ENCODE measurements at places on chromosomes 6 and 20.

DNA sequence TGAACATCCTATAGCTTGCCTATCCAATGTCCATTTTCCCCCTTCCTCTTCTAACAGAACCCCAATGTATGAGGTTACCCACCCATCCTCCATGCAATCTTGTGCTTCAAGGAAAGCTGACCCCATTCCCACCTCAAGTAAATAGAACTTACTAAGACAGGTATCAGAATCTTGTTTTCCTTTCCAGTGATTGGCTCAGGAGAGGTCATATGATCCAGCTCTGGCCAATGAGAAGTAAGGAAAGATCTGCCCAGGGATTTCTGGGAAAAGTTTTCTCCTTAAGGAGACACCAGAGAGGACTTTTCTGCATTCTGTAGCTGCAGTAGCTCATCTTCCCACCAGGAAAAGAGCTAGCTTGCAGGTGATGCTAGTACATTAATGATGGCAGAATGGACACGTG lies 341.8 kb upstream of the ZFP64 start:
- DNase-seq, result no peak

DNA sequence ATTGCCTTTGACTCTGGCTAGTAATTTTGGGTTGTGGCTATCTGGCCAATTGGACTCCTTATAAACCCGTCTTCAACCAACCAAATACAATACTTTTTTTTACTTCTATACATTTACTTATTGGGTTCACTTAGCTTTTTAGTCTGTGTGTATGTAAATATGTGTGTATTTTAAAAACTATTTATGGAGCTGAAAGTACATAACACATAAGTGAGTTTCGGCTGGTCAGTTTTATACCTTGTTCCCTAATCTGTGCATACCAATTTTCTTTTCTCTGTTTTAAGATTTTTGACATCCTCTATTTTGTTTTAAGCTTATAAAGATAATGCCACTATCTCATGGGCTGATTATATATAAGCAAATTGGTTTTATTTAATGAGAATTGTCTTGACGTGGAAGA lies 129.5 kb downstream of the LRRC1 start:
- no peak for DNase-seq

GRCh38 chr6:143286251-143286795 lies 164.2 kb downstream of the ADAT2 start:
- DNase-seq, result no peak

DNA sequence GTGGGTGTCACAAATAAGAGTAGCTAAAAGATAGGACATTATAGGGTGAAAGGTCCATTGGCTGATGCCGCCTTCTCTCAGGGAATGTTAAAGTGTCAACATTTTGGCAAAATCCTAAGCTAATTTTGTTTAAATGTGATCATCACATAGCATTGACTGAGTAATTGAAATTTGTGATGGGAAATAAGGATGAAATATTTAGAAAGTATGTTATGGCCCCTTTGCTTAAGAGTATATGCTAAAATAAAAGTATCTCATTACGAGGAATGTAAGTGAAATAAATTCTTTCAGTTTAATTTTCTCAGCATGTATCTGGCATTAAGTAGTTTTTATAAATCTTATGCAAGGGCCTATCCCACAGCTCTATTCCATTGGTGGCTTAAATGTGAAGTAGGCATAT lies 229.2 kb downstream of the PRL start:
- no peak for DNase-seq

GRCh38 chr20:35347011-35347410 lies 54.8 kb upstream of the FAM83C start:
- DNase-seq, result no peak

- no peak for DNase-seq
Observed at GRCh38 chr6:105936972-105937371, 149.2 kb upstream of the PRDM1 start.

GRCh38 chr20:52731093-52731492 lies 241.1 kb upstream of the TSHZ2 start:
- no peak for DNase-seq

DNA sequence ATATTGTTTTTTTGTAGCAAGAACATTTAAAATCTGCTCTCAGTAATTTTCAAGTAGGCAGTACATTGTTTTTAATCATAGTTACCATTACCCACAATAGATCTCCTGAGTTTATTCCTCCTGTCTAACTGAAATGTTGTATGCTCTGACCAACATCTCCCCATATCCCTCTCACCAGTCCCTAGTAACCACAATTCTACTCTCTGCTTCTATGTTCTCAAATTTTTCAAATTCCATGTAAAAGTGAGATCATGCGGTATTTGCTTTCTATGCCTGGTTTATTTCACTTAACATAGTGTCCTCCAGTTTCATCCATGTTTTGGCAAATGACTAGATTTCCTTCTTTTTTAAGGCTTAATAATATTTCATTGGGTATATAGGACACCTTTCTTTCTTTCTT lies 300.5 kb downstream of the KCNQ5 start:
- no peak for DNase-seq

DNA sequence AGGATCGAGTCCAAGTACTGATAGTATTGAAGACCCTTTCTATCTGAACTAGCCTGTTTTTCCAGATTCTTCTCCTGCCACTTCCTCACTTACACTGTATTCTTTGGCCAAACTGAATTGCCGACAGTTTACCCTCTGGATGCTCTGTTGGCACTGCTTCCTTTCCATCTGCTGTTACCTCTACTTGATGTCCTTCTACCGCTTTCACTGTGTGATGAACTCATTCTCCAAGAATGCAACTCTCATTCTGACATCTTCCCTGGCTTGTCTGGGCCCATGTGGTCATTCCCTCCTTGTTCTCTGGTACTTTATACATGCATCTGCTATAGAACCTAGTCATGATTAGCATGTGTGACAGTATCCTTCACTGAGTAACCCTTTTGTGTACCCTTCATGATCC lies 16.3 kb downstream of the RPRD1B start:
- no peak for DNase-seq

- DNase-seq, result no peak
Observed at GRCh38 chr6:17358515-17358914, 34.9 kb upstream of the CAP2 start.

DNA sequence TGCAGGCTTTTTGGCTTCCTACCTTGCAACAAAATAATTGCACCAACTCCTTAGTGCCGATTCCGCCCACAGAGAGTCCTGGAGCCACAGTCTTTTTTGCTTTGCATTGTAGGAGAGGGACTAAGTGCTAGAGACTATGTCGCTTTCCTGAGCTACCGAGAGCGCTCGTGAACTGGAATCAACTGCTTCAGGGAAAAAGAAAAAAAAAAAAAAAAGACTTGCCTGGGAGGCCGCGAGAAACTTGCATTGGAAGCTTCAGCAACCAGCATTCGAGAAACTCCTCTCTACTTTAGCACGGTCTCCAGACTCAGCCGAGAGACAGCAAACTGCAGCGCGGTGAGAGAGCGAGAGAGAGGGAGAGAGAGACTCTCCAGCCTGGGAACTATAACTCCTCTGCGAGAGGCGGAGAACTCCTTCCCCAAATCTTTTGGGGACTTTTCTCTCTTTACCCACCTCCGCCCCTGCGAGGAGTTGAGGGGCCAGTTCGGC lies 420 bp downstream of the SOX4 start:
- no peak for DNase-seq

DNA sequence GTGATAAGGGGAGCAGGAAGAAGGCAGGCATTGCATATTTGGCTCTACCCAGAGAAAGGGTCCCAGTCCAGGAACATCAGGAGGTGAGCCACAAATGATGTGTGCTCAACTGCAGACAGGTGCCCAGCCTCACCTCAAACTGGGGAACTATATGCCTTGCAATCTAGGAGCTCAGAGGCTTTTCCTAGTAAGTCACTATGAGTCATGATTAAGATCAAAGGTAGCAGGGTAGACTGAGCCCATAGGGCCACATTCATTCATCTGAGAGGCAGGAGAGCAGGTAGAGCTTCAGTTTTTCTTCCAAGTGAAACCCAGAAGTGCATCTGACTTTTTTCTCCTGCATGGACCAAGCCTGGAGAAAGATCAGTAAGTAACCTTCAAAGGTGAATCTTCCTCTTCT lies 31.3 kb downstream of the MARCKS start:
- DNase-seq, result no peak

- no peak for DNase-seq
Observed at GRCh38 chr6:14276071-14276470, 158.5 kb downstream of the CD83 start.

DNA sequence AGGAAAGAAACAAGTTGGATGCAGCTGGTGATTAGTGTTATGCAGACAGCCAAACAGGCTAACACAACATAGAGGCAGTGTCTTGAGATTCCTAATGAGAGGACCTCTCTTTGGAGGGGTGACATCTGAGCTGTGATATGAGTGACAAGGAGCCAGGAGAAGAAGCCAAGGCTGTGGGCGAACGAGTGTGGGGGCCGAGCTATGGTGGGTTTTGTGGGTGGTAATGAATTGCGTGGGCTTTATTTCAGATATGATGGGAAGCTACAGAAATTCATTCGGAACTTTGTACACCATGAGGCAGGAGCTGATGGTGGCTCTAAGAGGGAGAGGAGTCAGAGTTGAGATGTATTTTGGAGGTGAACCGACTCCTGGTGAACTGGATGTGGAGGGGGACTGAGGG lies 250.8 kb upstream of the RNF24 start:
- no peak for DNase-seq

DNA sequence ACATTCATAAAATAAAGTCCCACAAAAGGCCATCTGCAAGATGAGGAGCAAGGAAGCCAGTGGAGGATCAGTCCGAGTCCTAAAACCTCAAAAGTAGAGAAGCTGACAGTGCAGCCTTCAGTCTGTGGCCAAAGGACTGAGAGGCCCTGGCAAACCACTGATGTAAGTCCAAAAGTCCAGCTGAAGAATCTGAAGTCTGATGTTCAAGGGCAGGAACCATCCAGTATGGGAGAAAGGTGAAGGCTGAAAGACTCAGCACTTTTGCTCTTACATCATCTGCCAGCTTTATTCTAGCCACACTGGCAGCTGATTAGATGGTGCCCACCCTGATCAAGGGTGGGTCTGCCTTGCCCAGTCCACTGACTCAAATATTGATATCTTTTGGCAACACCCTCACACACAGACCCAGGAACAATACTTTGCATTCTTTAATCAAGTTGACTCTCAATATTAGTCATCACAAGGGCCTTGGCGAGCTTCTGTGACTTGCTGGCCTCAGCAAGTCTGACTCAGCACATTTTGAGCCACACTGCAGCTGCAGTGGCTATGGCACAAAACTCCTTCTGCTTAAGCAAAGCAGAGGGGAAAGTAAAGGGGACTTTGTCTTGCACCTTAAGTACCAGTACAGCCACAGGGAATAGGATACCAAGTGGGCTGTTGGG lies 1370.3 kb upstream of the CITED2 start:
- no peak for DNase-seq

DNA sequence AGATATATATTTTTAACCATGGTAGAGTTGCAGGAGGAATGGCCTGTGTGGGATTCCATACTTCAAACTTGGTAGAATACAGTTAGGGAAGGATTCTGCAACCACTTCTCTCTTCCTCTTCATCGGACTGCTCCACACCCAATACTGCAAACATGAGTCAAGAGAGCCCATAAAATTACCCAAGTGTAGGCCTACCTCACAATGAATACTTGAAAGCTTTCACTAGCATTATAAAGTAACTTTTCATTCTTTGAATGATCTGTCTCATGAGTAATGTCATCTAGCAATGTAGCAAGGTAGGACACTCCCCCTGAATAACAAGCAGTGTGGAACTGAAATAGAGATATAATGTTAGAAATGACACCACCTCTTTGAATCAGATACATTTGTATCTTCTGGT lies 79.4 kb downstream of the FOXC1 start:
- DNase-seq, result no peak

GRCh38 chr6:167392631-167393316 lies 67.9 kb downstream of the TTLL2 start:
- DNase-seq, result no peak

GRCh38 chr6:47376930-47377329 lies 67.2 kb upstream of the TNFRSF21 start:
- no peak for DNase-seq

DNA sequence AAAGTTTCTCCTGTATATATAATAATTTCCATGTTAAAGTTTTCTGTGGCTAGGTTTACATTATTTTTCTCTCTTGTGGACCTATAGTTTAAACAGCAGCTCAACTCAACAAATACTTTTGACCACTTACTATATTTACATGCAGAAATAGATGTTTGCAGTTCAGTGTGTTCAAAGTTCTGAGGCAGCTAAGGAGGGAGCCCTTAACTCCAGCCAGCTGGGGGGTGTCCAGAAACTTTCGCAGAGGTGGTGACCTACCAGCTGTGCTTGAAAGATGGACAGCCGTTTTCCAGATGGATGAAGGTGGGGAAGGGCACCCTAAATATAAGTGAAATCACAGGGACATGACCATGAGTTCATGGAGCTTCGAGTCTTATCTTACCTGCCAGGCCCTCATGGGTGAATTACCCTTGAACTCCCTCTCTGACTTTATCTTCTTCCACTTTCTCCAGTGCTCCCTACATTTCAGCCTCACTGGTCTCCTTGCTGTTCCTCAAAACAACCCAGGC lies 33.4 kb downstream of the DHX35 start:
- no peak for DNase-seq

DNA sequence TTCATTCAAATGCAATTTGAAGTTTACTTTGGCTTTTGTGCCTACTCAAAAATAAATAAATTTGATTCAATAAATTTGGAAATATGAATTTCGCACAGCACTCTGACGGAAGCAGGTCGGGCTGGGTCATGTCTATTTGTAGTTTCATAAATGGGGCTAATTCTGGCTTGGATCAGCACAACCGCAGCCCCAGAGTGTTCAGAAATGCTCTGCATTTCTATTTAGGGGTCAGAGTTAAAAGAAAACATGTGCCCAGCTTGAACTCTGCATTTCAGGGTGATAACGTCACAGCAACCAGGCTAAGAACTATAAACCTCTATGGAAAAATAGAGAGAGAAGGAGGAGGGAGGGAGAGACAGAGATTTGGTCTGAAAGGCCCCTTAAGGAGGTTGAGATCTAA lies 480.9 kb upstream of the NOX3 start:
- DNase-seq, result no peak

DNA sequence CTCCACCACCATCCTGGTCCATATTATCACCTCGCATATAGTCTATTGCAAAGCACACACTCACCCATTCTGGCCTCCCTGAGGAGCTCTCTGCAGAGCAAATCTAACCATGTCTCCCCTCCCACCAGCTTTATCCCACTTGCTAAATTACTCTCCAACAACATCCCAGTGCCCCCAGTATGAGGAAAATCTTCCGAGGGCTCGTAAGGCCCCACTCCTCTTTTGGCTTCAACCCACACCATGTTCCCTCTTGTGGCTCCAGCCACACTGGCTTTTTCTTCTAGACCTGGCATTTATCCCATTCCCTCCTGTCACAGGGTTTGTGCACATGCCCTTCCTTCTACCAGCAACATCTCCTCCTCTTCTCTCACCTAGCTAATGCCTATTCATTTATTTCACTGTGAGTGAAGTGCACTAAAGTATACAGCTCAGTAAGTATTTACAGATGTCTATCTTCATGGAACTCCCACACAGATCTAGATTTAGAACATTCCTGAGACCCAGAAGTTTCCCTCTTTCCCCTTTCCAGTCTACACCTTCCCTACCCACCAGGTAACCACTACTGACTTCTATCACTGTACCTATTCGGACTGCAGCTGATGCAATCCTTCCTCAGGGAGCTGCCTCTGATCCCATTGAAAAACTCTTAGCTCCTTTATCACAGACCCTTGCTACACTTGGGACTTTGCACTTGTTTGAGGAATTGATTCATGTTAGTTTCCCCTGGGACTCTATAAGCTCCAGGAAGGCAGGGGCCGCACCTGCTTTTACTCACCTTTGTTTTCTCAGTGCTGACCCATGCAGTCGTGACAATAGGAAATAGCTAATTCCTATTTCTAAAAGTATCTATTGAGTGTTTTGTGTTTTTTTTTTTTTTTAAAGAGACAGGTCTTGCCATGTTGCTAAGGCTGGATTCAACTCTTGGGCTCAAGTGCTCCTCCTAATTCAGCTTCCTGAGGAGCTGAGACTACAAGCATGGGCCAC lies 15.5 kb downstream of the MRPL14 start:
- DNase-seq, result no peak

All from activated CD4-positive, alpha-beta T cell treated with anti-CD3 and anti-CD28 coated beads for 4 hours (primary cell).